ENCODE measurements at places on chromosomes 2 and 18.

DNA sequence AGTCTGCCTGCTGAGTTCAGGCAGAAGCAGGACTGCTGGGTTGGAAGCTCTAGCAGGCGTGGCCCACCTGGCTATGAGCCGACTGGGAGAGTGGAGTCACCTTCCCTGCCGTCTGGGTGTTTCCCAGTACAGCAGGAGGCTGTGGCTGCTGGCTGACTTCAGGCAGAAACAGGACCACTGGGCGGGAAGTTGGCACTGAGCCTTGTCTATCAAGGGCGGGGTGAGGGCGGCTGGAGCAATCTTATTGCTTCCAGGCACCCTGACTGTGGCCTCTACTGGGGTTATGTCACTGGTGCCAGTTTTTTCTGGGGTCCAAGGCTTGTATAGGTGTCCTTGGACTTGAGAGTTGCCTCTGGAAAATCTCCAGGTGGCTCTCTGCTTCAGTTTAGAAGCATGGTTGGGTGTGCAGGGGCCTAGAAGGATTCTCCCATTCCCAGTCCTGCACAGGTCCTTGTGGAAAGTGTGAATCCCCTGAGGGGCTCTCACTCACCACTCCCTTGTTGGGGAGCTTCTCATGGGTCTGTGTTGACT is 30.5 kb downstream of the LTBP1 start:
- DNase-seq, result no peak

GRCh38 chr18:64037812-64038414 is 68.0 kb downstream of the SERPINB8 start:
- DNase-seq, result no peak

GRCh38 chr2:72139471-72139873 is 8.2 kb downstream of the CYP26B1 start:
- no peak for DNase-seq

DNA sequence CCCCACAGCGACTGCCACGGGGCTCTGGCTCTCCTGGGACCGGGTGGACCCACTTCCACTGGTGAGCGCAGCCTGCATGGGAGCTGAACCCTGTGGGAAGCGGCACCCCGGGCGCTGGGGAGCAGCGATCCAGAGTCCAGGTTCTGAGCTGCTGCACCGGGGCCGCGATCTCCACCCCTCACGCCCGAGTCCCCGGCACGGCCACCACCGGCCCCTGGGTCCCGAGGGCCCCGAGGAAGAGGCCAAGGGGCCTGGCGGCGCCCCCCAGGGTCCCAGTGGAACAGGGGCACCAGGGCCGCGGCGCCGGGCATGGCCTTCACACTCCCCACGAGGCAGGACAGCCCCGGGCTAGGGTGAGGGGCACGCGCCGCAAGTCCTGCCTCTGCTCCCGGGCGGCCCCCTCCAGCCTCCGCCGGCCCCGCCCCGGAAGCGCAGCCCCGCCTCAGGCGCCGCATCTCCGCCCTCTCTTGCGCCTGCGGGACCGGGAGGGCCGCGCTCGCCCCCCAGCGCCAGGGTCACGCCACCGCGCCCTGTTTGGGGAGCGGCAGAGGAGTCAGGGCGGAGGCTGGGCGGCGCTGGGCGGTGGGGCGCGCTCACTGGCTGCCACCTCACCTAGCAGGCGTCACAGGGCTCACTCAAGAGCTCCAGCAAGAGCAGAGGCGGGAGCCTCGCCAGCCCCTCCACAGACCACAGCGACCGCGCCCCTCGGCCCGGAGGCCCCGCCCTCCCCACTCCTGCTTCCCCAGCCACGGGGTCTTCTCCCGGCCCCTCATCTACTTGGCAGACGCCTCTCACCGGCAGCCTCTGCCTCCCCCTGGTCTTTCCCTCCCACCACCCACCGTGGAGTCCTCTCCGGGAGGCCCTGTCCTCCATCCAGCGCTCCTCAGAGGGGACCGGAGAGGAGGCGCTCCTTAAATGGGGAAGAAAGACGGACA is 26.8 kb downstream of the THAP4 start:
- peak; percentile 91 for DNase-seq

- DNase-seq, result no peak
Measured at GRCh38 chr18:68519336-68519735, 195.6 kb downstream of the TMX3 start.

GRCh38 chr2:132923787-132924186 is 253.8 kb upstream of the LYPD1 start:
- no peak for DNase-seq

DNA sequence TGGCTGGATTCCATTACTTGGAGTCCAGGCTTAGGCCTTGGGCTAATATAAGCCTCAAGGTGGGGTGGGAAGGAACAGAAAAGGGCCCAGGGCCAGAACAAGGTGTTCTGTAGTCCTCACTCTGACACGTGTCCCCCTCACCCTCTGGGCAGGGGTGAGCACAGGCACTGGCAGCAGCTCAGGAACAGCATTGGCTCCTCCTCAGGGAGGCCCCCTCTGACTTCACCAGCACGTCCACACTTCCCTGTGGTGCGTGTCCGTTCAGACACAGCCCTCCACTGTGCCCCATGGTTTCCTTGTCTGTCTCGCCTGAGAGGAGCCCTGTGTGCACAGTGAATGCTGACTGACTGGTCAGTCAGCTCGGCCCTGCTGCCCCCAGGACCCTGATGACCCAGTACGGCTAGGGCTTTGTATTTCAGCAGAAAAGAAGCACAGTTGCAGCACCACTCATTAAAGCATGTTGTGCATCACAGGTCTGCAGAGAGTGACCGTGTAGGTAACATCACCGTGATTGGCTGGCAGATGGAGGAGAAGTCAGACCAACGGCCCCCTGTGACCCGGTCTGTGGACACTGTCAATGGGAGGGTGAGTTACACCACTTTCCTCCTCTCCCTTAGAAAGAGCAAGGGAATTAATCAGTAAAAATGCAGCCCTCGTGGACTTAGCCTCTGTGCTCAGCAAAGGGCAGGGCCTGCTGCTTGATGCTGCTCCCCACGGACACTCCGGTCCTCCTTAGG is 70.8 kb downstream of the COA5 start:
- no peak for DNase-seq

Measured in activated CD4-positive, alpha-beta T cell treated with anti-CD3 and anti-CD28 coated beads, Interleukin-2, amount 50 U/mL, for 1 hour (primary cell).